ENCODE measurements at places on chromosomes 12 and 14.
A peak's percentile ranks its signal among the peaks of the same experiment; 100 is the strongest.

DNA sequence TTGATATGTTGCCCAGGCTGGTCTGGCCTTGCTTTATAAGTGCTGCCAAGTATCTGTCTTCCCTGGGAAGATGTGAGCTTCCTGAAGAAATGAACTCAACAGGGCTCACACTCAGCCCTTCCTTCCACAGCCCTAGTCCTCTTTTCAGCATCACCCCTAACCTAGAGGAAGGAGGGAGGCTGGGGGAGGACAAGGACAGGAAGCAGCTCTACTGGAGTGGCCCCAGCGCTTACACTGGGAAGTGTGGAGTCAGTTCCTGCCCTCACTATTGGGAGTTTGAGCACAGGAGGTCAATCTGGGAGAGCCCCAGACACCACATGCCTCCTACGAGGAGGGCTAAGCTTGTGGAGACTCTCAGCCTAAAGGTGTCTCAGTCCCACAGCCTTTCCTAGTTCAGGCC lies 16.8 kb downstream of the GALNT6 start:
- no peak for DNase-seq

GRCh38 chr14:33297565-33297964 lies 358.9 kb downstream of the NPAS3 start:
- no peak for DNase-seq

DNA sequence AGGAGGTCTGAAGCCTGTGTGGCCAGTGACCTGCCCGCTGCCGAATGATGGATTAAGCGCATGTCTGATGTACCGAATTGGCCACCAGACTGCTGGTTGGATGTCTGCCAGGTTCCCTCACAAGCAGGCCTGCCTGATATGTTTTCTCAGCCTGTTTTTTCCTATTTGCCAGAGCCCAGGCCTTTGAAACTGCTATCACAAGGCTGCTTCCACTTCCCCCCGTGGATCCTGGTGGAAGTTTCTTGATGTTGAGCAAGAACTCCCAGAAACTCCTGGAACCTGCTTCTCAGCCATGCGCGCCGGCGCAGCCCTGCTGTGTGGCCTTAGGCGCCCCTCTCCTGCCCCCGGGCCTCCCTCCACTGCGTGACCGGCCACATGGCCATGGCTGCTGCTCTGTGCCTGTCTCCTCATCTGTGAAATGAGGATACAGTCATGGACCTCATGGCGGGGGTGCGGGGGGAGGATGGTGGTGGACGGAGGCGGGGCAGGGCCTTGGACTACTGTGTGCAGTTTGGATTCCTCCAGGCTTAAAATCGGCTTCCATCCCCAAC lies 56.6 kb downstream of the CALM1 start:
- no peak for DNase-seq

DNA sequence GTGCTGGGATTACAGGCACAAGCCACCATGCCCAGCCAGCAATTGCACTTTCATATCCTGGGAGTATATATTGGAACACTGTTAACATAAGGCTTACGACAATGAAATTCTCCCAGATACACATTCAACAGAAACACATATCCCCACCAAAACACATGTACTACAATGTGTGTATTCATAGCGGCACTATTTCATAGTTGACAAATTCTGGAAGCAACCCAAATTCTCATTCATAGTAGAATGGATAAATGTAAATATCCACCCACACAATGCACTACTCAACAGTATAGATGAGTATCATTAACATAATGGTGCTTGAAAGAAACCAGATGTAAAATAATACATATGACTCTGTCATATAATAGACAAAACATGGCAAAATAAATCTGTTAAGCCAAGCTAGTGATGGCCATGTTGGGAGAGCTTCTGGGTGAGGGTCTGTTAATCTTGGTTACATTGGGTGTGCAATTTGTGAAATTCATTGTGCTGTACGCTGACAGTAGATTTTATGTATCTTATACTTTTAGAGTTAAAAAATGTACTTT lies 2.6 kb upstream of the DNAAF2 start:
- DNase-seq = no peak

DNA sequence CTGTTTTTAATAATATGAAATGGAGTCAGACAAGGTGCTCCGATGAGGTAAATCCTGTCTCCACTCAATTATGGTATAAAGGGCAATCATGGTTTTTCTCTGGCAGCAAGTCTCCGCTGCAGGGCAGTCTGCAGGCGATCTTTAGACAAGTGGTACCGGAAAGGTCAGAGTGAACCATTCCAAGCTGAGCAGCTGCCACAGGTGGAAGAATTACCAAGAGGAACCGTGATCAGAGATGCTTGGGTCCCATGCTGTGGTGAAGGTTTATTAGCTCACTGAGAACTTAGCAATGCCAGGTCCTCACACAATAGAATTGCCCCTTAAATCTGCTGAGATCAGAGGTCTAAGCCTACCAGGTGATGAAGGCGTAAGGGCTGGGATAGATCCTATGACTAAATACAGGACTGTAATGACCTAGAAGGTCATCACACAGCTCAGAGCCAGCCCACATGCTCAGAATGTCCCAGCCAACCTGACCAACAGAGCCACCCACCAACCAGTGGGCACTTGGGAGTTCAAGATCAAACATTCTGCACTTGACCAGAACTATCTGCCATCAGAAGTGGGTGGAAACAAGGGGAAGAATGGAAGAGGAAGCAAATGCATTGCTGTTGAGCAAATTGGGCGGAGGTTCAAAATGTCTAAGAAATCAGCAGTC lies 175.2 kb upstream of the BCL2L14 start:
- no peak for DNase-seq

- DNase-seq = no peak
Observed at GRCh38 chr12:65518771-65519170, 240.3 kb downstream of the MSRB3 start.

DNA sequence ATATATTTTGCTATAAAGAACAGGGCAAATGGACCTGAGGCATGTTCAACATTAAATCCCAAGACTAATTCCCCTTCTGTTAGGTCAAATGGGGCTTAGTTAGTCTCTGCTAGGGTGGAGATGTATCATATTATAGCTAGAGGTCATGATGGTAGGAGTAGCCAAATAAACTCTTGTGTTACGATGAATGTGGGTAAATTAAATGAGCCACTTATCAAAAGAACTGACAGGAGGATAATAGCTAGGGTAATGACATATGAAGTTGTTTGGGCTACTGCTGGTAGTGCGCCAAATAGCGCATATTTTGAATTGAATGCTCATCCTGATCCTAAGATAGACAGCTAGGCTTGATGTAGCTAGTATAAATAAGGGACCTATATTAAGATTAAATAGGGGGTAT lies 445.0 kb downstream of the GXYLT1 start:
- DNase-seq = no peak

DNA sequence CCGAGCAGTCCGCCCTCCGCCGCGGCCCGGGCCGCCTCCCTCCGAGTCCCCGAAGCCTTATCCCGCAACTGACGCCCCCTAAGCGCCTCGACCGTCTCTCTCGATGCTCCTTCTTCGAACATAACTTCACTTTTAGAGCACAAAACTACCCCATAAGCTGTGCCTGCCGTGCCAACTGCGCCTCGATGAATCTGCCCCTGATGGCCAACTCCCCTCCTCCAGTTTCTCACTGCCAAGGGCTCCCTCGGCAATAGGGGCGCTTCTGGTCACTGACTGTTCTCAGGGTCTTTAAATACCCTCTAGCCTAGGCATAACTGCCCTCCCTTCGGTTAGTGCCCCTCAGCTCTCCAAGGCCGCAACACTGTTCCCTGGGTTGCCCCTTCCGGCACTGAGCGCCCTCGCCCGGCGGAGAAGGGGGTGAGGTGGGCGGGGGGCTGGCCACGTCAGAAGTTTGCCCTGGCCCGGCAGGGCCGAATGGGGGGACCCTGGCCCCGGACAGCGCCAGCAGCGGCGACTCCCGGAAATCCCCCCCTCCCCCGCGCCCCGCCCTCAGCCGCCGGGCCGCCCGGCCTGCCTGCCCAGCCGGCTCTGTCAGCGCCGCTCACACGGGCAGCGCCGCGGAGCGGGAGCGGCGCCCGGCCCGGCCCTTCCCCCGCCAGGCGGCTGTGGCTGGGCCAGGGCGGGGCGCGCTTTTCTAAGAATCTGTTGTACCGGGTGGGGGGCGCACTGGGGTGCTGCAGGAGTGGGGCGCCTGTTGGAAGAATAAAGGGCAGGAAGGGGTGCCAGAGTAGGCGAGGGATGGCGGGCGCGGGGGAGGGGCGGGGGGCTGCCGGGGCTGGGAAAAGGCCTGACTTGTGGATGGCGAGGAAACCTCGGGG lies 10.6 kb downstream of the RARG start:
- DNase-seq = no peak

- no peak for DNase-seq
Observed at GRCh38 chr14:45251912-45252311, 1.1 kb downstream of the MIS18BP1 start.

- DNase-seq = no peak
Observed at GRCh38 chr12:65816086-65816485, 8.2 kb upstream of the HMGA2 start.

GRCh38 chr12:65765436-65765813 lies 58.9 kb upstream of the HMGA2 start:
- no peak for DNase-seq

GRCh38 chr12:84572196-84572595 lies 340.4 kb downstream of the SLC6A15 start:
- no peak for DNase-seq

GRCh38 chr12:121637231-121637914 lies 11.0 kb downstream of the ORAI1 start:
- peak; percentile 49 for DNase-seq

DNA sequence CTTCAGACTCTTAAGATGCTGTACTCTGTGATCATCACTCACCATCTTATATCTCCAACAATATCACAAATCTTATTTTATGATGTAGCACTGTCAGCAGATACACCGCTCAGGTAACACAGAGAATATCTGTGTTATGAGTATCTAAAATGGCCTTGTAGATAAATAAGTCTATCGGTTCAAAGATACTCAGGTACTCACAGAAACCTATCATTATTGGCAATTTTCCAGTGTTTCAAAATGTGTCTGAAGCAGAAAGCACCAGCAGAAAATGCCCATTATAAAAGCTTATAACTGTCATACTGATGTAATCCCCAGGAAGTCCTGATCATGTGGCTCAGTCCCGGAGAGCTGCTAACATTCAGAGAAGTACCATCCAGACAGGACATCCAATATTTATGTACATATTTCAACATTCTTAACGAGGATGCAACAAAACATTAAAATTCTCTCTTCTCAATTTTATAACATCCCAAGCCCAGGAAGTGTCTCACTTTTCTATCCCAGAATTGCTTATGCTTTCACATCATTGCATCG lies 190.7 kb upstream of the LMNTD1 start:
- no peak for DNase-seq

- no peak for DNase-seq
Observed at GRCh38 chr12:62028536-62028935, 231.7 kb upstream of the USP15 start.
